ENCODE measurements at places on chromosomes 2 and 18. TPM values are rescaled to one million over a fixed set of nuclear protein-coding genes. Genes with fewer than 3 reads are reported as not detected.

DNA sequence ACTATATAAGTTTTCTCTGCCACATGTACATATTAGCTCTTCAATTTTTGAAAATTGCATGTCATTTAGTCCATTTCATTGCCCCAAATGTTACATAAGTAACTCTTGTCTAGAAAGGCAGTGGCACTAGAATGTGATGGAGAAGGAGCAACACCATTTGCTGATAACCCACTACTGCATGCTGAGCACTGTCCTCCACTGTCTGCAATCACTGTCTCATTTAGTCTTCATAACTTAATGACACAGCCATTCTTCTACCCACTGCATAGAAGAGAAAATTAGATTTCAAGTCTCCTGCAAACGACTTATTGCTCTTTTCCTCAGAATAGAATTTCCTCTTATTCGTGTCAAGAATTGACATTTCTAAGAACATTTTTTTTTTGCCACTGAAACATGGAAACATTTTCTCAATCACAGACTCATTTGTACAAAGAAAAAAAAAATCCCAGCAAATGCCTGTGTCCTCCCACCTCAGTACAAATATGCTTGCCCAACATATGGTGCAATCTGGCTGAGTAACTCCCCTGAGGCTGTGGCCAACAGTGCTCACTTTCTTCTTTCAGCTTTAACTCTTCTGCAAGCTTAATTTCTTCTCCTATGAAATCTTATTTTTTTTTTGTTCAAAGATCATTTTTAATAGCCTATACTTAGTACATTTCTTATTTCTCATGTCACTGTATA lies 768.6 kb upstream of the HS6ST1 start:
- H3K27ac ChIP-seq, result no peak overlapping the region
- no peak overlapping the region for H3K4me3 ChIP-seq
- DNase-seq, result no peak
- H3K27me3 ChIP-seq, result no peaks in the 10 kb centered on the region
- H3K4me1 ChIP-seq, result no peaks in the 10 kb centered on the region
- no peaks in the 10 kb centered on the region for H3K36me3 ChIP-seq

CTAGE1 gene
- total RNA-seq, result not detected

SLC4A3 gene
- total RNA-seq, result 0.05 TPM

NOL4 gene
- total RNA-seq, result 8.5 TPM

DNA sequence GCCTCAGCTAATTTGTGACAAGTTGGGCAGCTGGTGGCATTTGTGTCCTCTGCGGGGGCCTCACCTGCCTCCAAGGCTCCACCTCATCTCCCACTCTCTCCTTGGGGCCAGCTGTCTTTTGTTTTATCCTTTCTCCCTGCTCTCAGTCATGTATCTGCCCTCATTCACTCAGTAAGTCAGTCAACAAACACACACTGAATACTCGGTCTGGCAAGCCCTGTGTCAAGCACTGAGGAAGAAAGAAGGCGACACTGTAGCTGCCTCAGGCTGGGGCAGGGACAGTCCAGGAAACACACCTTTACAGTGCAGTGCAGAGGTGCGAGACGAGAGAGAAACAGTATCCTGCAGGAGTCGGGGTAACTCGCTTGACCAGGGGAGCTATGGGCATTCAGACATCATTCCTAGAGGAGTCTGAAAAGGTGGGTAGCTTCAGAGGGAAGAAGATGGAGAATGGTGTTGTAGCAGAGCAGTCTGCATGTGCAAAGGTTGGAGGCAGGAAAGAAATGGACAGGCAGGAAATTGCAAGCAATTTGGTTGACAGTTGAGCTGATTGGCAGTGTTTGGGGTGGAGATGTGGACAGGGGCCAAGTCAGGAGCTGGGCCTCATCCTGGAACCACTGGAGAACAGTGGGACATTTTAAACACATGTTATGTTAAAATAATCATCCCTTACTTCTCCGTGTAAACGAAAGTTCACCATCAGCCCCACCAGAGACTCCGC lies 34.9 kb downstream of the SCTR start:
- no peak overlapping the region for H3K27ac ChIP-seq
- no peaks in the 10 kb centered on the region for H3K36me3 ChIP-seq
- H3K4me1 ChIP-seq, result no peaks in the 10 kb centered on the region

DNA sequence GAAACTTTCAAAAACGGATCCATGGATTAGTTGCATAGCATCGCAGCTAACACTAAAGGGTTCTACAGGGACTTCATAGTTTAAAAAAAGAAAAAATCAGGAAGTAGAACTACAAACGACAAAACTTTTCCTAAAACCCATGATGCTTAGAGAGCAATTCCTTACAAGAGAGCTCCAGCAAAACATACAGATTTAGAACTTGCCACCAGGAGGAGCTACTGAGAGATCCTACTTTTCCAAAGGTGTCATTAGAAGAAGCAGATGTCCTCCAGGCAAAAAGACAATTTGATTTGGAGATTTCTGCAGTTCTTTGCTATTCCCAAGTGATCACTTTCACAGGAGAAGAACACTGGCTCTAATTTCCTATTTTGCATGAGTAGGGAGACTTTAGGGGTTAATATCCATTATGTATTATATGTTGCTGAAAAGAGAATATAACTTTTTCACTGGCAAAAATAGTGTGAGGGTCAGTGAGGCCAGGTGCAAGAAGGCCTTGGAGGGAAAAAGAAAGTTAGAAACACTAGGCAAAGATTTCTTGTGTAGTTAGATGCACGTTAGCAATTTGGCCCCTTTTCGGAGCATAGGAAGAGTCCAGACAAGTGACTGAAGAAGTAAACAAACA lies 436.2 kb downstream of the SUCLG1 start:
- H3K4me3 ChIP-seq, result no peak overlapping the region
- H3K27me3 ChIP-seq, result no peaks in the 10 kb centered on the region
- no peak for DNase-seq

Data from GM12878 (cell line).